ENCODE measurements at places on chromosomes 16 and 17. TPM values are rescaled to one million over a fixed set of nuclear protein-coding genes. Genes with fewer than 3 reads are reported as not detected.

RAB37 gene
- 1.0 TPM for total RNA-seq

CCDC200 gene
- total RNA-seq: not detected

SLFN13 gene
- total RNA-seq: 3.3 TPM

HBA1 gene
- total RNA-seq: not detected

KRTAP16-1 gene
- total RNA-seq: not detected

KRTAP1-1 gene
- total RNA-seq: not detected

LGALS9 gene
- 1.6 TPM for total RNA-seq

DNASE1L2 gene
- 0.95 TPM for total RNA-seq

TMEM98 gene
- total RNA-seq: 46.5 TPM

CAVIN1 gene
- 447 TPM for total RNA-seq

ESRP2 gene
- total RNA-seq: 0.13 TPM

TRAF7 gene
- total RNA-seq: 54.8 TPM

DOC2B gene
- total RNA-seq: 1.7 TPM

HOXB2 gene
- 0.59 TPM for total RNA-seq

HOXB1 gene
- total RNA-seq: not detected

CCL7 gene
- total RNA-seq: not detected

Measured in A549 treated with Mapracorat at 1 μM for 4 hours (cell line).